ENCODE measurements at places on chromosomes 5 and 9.

GRCh38 chr9:3458806-3459475 lies 66.9 kb downstream of the RFX3 start:
- DNase-seq, result no peak

GRCh38 chr5:5025774-5026408 lies 114.2 kb upstream of the ADAMTS16 start:
- no peak for DNase-seq

- DNase-seq, result no peak
These were observed 22.3 kb downstream of the RXRA start for GRCh38 chr9:134348404-134349155.

GRCh38 chr9:133647765-133648469 lies 11.8 kb downstream of the DBH start:
- DNase-seq, result no peak

GRCh38 chr9:105065098-105066088 lies 137.4 kb upstream of the ABCA1 start:
- DNase-seq, result no peak

DNA sequence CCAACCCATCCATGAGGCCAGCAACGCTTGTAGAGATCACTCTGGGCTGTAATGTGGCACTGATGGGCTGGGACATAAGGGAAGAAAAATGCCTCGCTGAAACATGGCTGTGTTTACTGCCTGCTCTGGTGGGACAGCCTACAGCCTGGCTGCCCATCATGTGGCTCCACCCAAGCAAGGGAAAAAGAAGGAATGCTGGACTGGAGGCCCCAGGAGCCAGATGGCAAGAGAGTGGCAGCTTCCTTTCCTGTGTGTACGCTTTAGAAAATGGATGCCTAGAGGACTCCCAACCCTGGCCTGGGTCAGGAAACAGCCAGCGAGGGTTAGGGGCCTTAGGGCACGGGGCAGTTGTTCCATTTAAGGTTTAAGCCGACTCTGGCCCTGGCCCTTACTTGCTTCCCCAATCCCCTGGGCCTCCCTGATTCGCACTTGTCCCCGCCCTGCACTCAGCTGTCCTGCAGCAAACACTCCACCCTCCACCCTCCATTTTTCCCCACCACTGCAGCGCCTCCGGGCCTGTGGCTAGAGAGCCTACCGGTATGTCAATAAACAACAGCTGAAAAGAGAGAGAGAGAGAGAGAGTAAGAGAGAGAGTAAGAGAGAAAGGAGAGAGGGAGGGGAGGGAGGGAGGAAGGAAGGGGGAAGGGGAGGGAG lies 819.4 kb downstream of the SEMA5A start:
- no peak for DNase-seq

GRCh38 chr9:107389617-107390071 lies 99.9 kb downstream of the KLF4 start:
- DNase-seq, result no peak

GRCh38 chr9:114153761-114154599 lies 1.4 kb upstream of the COL27A1 start:
- peak; percentile 31 for DNase-seq

DNA sequence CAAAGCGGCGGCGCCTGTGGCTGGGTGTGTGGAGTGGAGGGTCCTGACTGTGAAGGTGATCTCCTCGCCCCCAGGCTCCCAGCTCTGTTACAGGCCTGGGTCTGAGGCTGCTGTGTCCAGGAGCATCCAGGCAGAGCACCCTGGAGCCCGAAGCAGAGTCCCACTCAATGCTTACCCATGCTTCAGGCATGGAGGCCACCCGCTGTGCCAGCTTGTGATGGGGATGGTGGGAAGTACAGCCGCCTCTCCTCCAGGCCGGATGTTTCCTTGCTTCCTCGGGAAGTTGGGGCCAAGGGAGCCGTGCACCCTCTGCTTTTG lies 255.9 kb upstream of the IRX1 start:
- no peak for DNase-seq

- DNase-seq, result peak; percentile 55
These were observed 106.7 kb downstream of the MCTP1 start for GRCh38 chr5:95178046-95178651.

DNA sequence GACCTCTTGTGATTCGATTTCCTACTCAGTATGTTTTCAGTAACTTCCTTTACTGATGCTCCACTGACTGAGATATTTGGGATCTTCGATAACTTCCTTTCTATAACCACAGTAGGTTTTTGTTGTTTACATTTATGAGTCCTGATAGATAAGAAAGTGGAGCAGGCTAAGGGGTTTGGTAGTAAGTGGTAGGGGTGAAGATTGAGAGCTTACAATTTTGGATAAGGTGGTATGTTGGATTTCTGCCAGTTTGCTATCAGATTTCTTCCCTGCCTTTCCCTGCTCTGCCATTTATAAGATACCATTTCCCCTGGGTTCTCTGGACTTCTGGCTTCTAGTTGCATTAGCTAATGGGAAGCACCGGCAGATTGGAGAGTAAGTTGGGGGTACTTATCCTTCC lies 7.9 kb upstream of the NDUFS4 start:
- no peak for DNase-seq

DNA sequence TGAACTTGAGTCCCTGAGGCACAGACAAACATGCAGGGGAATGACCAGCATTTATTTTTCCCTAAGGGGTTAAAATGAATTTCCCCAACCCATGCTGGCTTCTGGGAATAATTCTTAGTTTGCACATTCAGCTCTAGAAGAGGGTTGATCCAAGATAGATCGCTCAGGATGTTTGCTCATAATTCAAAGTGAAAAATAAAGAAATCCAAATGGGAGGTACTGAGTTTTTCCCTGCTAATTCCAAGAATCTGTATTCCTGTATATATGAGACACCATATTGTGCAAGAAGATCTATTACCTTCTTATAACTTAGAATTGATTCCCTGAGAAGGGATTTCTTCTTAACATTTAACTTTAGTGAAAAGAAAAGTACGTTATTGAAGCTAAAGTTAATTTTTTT lies 96.2 kb downstream of the VCAN start:
- DNase-seq, result no peak

GRCh38 chr9:77980622-77981021 lies 51.0 kb downstream of the GNAQ start:
- DNase-seq, result no peak

GRCh38 chr5:9104571-9105339 lies 441.1 kb downstream of the SEMA5A start:
- no peak for DNase-seq

DNA sequence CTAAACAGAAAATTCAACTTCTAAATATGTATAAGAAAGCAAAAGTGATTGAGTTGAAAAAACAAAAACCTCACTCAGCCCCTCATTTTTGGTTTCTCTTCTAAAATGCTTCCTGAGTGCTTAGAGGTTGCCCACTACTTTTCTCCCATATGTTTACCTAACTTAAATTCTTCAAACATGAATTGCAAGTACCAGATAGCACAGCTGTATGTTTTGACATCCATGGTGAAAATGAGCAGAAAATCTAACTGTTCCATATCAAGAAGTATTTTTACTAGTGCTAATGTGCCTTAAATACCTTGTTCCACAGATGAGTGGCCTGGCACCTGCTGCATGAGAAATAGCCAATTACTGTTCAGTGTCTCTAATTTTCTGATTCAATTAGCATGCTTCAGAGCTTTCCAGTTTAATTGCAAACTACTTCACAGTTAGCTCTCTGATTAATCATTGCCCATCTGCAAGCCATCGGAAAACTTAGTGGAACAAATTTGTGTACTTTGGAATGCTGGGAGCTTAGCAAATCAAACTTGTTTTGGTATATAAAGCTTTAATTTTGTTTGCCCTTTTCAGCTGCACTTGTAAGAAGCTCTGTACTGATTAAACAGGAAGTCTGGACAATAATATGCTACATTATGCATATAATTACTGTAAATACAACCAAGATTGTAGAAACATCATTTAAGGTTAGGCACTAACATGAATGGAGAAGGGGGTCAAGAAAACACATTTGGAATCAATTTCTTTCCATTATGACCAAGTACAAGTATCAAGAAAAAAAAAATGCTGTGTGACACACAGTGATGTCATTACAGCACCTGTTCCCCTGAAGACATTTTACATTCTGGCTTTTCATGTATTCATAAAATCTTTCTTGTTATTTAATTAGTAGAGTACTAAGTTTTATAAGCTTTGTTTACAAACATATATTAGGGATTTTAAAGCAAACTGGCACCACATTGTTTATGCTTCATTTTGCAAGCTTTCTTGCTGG lies 65.6 kb downstream of the POU5F2 start:
- DNase-seq, result no peak

DNA sequence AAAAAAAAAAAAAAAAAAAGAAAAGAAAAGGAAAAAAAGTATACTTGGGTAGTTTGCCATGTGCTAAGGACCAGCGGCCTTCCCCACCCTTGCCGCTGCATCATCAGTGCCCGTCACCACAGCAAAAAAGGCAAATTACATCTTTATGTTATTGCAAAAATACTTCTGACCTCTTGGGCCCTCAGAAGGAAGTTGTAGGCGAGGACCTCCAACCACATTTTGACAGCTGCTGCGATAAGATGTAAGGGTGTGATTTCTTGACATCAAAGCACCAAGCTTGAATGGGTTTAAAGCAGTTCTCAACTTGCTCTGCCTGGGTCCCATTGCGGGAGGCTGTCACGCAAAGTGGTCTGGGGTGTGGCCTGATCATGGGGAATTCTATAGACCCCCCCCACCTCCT lies 39.2 kb downstream of the DMRT1 start:
- DNase-seq, result no peak

DNA sequence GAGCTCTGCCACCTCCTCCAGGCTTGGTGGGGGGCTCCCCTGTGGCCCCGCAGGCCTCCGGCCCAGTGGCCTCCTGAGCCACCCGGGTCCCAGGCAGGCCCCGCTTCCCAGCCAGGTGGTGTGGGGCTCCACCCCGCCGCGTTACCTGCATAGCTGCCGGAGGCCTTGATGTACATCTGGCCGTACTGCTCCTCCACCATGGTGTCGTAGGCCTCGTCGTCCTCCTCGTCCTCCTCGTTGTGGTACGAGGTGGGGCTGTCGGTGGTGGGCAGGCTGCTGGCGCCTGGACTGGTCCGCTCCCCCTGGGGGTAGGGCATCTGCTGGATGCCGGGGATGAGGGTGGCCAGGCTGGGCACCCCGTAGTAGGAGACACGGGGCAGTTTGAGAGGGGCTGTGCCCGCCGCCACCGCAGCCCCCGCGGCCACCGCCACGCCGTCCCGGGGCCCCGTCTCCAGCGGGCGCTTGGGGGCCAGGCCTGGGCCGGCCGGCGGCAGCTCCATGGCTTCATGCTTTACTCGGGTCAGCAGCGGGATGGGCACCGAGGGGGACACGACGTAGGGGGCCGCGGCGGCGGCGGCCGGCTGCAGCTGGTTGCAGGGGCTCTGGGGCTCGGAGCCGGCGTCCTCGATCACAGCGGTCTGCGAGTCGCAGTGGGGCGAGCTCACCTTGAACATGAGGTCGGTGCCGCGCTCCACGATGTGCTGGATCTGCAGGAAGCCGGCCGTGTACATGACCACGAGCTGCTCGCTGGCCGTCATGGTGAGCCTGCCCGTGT lies 45.4 kb downstream of the NACC2 start:
- no peak for DNase-seq

GRCh38 chr5:102138243-102138653 lies 157.8 kb downstream of the SLCO4C1 start:
- DNase-seq, result no peak

- DNase-seq, result no peak
These were observed 918.6 kb upstream of the DMAC1 start for GRCh38 chr9:8718121-8718725.

- DNase-seq, result no peak
These were observed 52.4 kb downstream of the TTLL11 start for GRCh38 chr9:122040561-122041242.

- DNase-seq, result no peak
These were observed 9.2 kb upstream of the PHYKPL start for GRCh38 chr5:178241688-178242231.

DNA sequence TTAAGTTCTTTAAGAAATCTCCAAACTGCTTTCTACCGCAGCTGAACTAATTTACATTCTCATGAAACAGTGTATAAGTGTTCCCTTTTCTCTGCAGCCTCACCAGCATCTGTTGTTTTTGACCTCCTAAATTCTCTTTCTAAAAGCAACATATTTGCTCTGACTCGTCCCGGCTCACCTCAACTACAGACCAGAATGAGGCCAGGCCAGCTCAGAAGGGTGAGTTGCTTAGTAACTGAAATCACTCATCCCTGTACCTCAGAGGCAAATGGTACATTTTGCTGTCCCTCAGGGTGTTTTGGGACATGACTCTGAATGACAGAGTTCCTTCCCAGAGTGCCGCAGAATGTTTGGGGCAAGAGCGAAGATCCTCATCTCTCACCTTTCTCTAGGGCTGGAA lies 127.5 kb downstream of the FRMD3 start:
- no peak for DNase-seq

- no peak for DNase-seq
These were observed 69.8 kb downstream of the ESM1 start for GRCh38 chr5:54915466-54916027.

DNA sequence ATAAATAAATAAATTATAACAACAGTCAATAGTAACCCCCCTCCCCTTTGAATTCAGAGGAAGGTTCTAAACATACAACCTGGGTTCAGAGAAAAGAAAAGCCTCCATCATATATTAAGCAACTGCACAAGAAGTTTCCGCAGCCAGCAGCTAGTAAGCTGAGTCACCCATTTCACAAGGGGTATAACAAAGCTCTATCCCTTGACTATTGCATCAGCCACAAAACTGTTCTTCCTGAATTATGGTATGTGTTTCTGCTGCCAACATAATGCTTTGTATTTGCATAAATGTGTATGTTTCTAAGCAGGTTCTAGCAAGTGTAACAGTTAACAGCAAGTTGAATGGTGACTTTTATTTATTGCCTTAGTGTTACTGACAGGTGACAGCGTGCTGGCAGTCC lies 6.8 kb upstream of the CEP120 start:
- DNase-seq, result no peak

- no peak for DNase-seq
These were observed 12.1 kb downstream of the FAM78A start for GRCh38 chr9:131264231-131264630.

DNA sequence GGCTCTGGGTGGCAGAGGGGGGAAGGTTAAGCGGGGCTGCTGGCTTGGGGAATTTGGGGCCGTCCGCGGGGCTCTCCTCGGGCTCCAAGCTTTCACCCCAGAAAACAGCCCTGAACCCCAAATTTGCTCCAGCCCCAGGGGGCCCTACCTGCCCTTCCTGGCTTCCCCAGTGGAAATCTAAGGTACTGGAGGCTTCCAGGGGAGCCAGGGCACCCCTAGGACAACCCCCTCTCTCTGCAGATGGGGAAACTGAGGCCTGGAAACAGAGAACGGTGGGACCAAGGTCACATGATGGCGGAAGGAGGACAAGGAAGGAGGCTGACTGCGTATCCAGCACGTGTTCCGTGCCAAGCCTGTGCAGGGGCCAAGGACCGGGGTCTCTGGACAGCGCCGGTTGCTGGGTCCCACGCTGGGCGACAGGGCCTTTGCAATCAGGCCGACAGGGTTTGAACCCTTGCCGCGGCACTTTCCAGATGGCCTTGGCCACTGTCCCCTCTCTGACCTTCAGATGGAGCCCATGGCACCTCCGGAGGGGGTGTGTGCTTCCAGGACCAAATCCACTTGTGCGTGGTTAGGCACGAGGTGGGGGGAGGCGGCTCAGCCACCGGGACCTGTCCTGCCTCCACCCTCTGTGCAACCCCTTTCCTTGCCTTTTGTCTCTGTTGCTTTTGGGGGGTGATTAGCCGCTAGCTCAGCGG lies 183.1 kb downstream of the C9orf50 start:
- no peak for DNase-seq

- DNase-seq, result peak; percentile 11
These were observed 421 bp downstream of the RUSC2 start for GRCh38 chr9:35490155-35490909.

- no peak for DNase-seq
These were observed 205.4 kb downstream of the CDH18 start for GRCh38 chr5:19782566-19782965.

- no peak for DNase-seq
These were observed 116.7 kb downstream of the GOLPH3 start for GRCh38 chr5:32057187-32058096.

- DNase-seq, result no peak
These were observed 6.5 kb upstream of the EBF1 start for GRCh38 chr5:159106193-159106568.

Data from HEK293T (cell line).